ENCODE measurements at places on chromosomes 12 and 14.

DNA sequence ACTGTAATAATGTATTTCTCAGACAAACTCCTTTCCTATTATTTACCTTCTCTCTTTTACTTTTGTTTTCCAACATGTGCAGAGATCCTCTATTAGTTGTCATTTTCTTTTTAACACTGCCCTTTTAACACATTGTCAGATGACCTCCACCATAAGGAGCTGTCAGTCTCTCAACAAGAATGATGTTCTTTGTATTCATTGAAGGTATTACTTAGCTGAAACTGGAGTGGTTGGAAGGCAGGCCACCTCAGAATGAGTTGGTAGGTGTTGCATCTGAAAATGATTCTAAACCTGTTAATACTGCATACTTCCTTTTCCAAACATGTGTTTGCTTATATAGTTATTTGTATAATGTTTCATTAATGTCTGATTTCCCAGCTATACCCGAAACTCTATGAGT lies 16.9 kb downstream of the TMEM117 start:
- DNase-seq = no peak

- DNase-seq = no peak
Measured at GRCh38 chr12:110704750-110705149, 15.8 kb upstream of the HVCN1 start.

DNA sequence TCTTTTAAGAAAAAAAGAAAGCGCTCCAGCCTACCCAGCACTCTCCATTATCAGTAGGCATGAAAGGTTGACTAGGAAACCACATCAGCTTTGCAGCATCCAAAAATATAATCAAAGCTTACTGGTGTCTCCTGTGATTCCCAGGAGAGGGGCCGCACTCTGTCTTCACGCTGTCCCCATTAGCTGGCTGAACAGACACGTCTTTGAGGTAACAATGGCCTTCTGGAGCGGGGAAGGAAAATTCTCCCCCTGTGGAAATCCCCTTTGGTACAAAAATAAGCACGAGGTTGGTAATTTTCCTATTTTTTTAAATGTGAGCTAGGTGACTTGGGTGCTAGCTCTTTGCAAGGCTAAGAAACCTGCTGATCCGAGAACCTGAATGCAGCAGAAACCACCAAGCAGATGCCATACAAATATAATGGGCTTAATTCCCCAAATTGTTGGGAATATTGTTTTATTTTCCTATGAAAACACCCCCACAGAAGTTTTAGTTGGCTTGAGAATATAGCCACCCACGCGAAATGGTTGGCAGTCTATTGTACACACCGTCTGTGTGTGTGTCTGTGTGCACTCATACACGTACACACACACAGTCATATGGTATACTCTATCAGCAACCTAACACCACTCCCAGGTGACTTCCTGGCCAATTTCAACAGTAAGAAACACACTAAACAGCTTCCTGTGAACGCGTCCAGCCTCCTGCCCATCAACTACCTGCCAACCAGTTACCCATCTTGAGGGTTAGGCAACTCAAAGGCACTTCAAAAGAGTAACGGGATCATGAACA lies 71.2 kb downstream of the KSR2 start:
- no peak for DNase-seq

- no peak for DNase-seq
Measured at GRCh38 chr14:102352213-102352612, 10.5 kb downstream of the CINP start.

DNA sequence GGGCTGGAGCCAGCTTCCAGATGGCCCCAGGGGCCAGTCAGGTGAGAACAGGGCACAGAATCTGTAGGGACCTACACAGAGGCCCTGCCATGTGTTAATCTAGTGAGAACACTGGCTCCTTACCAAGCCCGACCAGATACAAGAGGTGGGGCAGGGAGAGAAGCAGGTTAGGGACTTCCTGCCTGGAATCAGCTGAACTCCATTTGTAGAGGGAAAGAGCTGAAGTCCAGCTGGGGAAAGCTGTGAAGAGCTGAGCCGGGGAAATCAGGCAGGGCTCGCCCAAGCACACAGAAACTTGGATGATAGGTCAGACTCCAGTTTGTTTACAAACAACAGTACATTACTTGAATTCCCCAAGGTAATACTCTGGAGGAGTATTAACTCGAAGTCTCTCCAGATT lies 46.7 kb downstream of the PTGER2 start:
- DNase-seq = no peak

GRCh38 chr12:39354955-39355354 lies 88.0 kb downstream of the KIF21A start:
- DNase-seq = no peak

- DNase-seq = peak; percentile 44
Measured at GRCh38 chr12:123106640-123107359, 44.1 kb downstream of the PITPNM2 start.

- DNase-seq = no peak
Measured at GRCh38 chr12:57178213-57178612, 30.8 kb upstream of the LRP1-AS start.

DNA sequence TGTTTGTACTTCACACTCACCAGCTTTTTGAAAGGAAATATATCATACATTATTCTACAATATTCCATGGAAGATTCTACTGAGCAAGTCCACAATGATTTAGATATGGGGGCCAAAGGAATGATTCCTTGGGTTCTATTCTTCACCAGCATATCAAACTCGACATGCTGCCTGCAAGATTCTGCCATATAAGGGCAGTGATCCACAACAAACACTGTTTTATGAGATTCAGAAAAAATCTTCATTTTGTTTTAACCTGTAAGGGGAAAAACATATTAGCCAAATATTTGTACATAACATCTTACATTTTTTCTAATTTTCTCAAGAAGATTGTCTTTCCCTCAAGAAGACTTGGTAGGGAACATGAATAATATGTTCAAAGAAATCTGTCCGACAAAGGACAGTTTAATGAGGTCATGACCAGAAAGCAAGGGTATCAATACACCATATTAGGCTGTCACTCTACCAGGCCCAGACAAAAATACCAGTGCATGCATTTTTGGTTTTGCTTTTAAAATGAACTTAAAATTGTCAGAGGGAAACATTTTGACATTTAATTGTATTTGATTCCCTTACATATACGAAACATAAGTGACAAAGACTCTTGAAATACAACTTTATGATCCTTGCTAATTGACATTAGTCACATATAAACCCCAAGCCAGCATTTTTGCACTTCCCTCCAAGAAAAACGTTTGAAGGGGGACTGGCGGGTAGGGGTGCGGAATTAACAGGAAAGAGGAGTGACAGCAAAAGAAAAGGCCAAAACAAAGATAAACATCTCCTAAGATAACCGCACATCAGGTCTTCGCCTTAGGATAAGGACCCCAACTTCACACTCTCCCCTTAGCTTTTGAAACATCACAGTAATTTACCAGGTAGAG lies 980 bp downstream of the INTS13 start:
- no peak for DNase-seq

DNA sequence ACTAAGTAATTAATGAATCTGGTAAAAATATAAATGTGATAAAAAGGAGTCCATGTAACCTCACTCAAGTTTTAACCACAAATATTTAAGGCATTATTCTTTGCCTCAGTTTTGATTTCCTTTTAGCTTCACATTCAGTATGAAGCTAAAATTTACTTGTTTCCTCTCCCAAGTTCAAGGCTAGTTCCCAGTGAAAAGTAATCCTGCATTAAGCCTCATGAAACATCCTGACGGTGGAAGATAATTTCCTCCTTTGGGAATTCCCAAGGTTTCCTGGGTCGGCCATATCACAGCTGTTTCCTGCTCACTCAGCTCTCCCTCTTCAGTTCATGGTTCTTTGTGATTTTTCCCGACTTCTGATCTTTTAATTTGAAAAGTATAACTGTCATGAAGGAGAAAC lies 1256.8 kb upstream of the FLRT2 start:
- DNase-seq = no peak

- no peak for DNase-seq
Measured at GRCh38 chr12:98262902-98263301, 252.5 kb upstream of the TMPO start.

- DNase-seq = no peak
Measured at GRCh38 chr12:64120568-64120967, 101.5 kb downstream of the KICS2 start.

DNA sequence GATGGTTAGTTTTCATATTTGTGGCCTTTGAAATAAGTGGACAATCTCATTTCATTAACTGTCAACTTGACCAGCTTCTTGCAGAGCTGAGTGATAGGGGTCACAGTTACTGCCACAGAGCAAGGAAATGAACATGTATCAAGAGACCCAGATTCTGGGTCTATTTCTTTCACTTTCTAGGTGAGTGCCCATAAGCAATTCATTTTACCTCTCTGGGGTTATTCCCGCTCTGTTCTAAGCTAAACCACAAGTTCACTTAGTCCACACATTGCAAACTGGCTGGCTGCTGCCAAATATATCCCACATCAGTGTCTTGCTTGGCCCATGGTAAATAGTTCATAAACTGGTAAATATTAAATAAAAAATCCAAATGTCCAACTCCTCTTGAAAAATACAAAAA lies 29.9 kb downstream of the GPHB5 start:
- DNase-seq = no peak

- peak; percentile 43 for DNase-seq
Measured at GRCh38 chr12:6632026-6632983, 3.5 kb downstream of the LPAR5 start.

- DNase-seq = no peak
Measured at GRCh38 chr12:80200414-80200813, 101.1 kb downstream of the OTOGL start.

- DNase-seq = no peak
Measured at GRCh38 chr14:35319509-35319908, 27.3 kb downstream of the PSMA6 start.

GRCh38 chr12:109695416-109695815 lies 18.2 kb upstream of the FAM222A start:
- DNase-seq = no peak

GRCh38 chr12:101924618-101925017 lies 47.2 kb downstream of the DRAM1 start:
- DNase-seq = no peak

GRCh38 chr12:30847259-30847658 lies 79.3 kb upstream of the TSPAN11 start:
- no peak for DNase-seq

DNA sequence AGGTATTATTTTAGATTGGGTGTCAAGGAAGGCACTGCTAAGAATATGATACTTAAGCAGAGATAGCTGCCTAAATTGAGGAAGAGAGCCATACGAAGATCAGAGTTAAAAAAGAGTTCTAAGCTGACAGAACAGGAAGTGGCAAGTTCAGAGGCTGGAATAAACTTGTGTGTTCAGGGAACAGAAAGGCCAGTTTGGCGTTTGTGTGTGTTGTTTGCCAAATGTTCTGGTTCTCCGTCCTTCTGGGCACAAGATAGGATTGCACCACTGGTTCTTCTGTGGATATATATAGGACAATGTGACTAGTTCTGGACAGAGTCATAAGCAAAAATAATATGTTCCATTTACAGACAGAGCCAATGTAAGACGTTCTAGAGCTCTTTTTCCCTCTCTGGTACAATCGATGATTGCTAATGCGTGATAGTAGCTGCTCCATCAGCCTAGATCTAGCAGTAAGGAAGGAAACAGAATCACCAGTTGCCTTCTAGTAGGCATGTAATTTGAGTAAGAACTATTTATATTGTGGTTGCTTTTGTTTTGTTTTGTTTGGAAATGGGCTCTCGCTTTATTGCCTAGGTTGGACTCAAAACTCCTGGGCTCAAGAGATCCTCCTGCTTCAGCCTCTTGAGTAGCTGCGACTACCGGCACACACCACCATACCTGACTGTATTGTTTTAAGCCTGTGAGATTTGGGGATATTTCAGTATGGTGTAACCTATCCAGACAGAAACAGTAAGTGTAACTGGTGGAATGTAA lies 7.4 kb downstream of the BBS10 start:
- DNase-seq = no peak

GRCh38 chr14:29161593-29161992 lies 395.0 kb downstream of the FOXG1 start:
- DNase-seq = no peak

Data from activated CD4-positive, alpha-beta T cell treated with anti-CD3 and anti-CD28 coated beads, Interleukin-2, amount 50 U/mL, for 1 hour (primary cell).